ENCODE measurements at places on chromosomes 5 and 9. TPM values are rescaled to one million over a fixed set of nuclear protein-coding genes. Genes with fewer than 3 reads are reported as not detected.
A peak's percentile ranks its signal among the peaks of the same experiment; 100 is the strongest.

Gene TPPP
- total RNA-seq: 2.2 TPM

DNA sequence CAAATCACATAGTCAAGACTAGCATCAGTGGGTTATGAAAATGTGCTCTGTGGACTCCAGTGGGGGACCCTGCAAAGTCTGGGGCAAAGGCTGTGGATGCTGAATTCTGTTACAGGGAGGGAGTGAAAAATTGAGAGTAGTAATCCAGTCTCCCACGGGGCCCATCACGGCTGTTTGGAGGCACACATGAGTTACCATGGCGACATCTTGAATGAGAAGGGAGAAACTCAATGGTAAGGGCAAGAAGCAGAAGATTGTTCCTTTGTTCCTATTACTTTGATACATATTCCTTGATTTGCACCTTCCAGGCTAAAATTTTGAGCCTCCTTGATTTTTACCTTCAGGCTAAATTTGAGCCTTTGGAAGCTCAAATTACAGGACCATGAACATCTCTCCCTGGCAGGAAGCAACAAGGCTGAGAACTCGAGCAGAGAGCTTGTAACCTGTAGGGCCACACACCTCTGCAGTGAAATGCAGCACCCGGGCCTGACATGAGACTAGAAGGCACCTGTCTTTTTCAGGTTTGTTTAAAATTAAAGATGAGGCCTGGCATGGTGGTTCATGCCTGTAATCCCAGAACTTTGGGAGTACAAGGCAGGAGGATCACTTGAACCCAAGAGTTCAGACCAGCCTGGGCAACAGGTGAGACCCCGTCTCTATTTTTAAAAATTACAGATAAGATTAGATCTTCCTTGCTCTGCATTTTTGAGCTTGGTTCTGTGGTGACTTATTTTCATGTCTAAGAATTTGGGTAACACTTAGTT lies 31.0 kb upstream of the ZFR start:
- no peak for DNase-seq
- no peaks in the 10 kb centered on the region for H3K36me3 ChIP-seq
- no peak overlapping the region for H3K27ac ChIP-seq
- no peak overlapping the region for H3K4me3 ChIP-seq
- no peaks in the 10 kb centered on the region for H3K27me3 ChIP-seq

DNA sequence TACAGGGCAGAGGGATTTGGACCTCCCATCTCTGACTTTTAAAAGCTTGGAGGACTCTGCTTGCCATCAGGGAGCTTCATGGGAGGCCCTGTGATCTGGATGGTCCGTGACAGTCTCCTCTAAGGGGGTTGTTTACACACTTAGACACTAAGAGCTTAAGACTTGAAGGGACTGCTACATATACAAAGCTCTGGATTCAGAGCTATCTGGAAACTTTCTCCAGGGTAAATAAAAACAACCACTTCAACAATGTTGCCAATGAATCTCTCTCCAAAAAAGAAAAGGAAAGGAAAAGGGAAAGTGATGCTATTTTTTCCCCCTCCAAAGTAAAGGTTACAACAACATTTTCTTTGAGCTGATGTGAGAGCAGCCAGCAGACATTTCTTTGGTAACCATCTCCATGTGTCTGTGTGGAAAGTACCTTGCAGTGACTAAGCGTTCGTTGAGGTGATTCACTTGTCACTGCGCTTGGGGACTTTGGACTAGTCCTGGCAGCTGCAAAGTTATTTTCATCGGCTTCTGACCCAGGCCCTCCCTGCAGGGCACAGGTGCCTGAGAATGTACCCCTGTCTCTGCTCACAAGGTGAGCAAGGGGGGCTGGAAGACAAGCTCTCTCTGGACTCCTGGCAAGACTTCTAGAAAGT lies 262.1 kb upstream of the KLF4 start:
- DNase-seq: no peak
- H3K27ac ChIP-seq: peak overlapping the region; percentile 80
- no peaks in the 10 kb centered on the region for H3K4me1 ChIP-seq
- H3K36me3 ChIP-seq: no peaks in the 10 kb centered on the region
- H3K27me3 ChIP-seq: no peaks in the 10 kb centered on the region

DNA sequence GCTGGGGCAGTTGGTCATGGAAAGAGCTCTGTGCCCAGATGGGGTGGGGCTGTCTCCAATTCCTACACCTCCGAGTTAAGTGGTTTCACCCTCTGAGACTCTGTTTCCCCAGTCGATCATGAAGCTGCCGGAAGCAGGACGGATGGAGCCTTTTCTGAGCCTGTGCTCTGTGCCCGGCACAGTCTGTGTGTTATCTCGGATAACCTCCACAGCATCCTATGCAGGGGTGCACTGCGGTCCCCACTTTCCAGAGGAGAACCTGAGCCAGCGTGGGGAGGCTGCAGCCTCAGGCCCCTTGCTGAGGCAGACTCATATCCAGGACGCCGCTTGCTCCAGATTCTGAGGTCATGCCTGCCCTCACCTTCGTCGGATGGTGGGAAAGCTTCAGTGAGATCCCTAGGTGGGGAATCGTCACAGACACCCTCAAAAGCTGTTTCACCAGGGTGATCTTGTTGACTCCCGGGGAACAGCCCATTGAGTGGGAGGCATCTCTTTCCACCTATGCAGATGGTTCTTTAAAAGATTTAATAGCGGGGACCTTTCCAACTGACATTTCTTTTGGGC lies 6.9 kb upstream of the COL5A1 start:
- no peaks in the 10 kb centered on the region for H3K4me1 ChIP-seq
- no peaks in the 10 kb centered on the region for H3K27me3 ChIP-seq
- H3K36me3 ChIP-seq: no peaks in the 10 kb centered on the region
- peak; percentile 9 for DNase-seq
- no peak overlapping the region for H3K27ac ChIP-seq

DNA sequence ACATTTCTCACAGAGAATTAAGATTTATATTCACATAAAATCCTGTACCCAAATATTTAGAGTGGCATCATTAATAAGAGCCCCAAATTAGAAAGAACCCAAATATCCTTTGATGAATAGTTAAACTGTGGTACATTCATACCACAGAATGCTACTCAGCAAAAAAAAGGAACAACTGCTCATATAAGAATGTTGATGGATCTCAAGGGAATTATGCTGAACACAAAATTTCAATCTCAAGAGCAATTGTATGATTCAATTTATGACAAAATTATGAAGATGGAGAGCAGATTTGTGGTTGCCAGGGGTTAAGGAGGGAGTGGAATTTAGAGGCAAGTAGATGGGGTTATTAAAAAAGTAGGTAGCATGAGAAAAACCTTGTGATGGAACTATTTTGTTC lies 4.5 kb upstream of the PAIP1 start:
- no peaks in the 10 kb centered on the region for H3K27me3 ChIP-seq
- no peak overlapping the region for H3K4me3 ChIP-seq
- H3K27ac ChIP-seq: no peak overlapping the region
- no peak for DNase-seq
- H3K4me1 ChIP-seq: no peaks in the 10 kb centered on the region
- H3K36me3 ChIP-seq: no peaks in the 10 kb centered on the region

Data from pancreas (tissue), 10 donors.